Astrocyte (in vitro differentiated cells and primary cell): ENCODE measurements at places on chromosomes 13 and 19.

- DNase-seq, result peak; percentile 32
Observed at GRCh38 chr19:2887391-2887914, 13.3 kb upstream of the ZNF57 start.

DNA sequence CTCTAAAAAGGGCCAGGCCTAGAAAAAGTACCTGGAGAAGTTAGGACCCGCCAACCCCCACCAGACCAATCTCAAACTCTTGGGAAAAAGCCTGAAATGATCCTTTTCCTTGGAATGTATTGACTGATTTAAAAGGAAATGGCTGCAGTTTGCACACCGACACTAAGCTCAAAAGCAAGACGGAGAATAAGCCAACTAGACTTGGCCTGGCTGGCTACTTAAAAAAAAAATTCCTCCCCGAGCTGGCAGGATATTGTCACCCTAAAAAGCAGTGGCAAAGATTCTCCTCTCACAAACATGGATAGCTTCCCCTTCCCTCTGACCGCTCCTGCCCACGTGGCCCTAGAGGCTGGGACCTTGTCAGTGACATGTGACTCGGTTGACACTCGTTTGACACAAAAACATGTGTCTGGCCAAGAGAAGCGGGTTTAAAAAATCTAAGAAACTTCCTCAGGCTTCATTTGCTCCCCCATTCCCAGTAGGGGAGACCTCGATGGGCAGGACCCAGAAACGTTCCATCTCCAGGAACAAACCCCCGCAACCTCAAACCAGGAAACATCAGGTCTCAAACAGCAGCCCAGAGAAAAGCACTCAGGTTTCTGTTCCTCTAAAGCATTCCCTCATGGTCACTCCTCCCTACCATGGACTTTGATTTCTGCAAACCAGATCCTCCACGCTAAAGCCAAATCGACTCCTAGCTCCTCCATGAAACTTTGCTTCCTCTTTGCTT is 1.3 kb downstream of the RFX1 start:
- no peak for DNase-seq

DNA sequence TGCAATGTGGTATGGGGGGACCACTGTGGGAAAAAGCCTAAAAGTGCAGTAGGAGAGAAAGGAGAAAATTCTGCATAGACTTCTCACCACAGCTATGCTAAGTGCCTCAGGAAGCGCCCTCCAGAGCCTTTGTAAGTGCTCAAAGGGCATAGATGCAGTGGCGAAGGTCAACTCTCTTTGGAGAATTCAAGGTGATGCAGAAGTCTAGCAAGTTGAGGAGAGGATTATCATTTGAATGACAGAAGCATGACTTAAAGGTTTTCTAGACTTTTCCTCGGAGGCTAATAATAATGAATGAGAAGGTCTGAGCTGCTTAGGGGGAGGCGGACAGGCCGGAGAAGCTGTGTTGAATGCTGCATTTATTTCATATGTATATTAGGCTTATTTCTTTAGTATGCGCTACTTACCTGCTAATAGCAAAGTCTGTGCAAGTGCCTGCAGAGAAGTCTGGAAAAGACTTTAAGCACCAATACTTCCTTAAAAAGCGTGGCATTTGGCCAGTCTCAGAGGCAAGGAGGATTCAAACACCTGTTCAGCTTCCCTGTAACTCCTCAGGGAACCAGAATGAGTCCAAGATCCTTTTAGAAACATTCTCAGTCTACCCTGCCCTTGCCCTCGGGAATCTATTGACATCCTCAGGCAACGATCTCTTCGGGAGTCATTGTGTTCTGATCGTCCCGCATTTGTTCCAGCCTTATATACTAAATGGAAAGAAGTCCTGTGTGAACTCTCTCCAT is 56.2 kb downstream of the FLT1 start:
- no peak for DNase-seq

DNA sequence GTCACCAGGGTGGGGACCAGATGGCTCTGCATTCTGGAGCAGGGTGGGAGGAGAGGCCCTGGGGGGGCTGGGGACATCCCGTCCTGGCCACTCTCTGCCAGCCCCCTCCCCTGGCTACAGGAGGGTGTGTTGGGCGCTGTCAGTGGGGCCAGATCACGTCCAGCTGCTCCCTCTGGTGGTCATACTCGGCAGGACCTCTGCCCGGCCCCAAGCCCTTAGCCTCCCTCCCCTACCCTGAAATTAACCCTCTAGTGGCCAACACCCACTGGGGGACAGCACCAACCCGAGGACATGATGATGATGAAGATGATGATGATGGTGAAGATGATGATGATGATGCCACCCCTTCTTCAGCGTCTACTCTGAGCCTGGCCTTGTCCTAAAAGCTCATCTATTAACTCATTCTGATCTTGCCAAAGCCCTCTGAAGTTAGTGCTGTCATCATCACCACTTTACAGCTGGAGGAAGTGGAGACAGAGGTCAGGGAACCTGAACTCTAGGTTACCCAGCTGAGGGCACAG is 590 bp upstream of the LGI4 start:
- DNase-seq, result peak; percentile 20

- peak; percentile 75 for DNase-seq
Observed at GRCh38 chr13:40026174-40026585, 370.7 kb downstream of the COG6 start.

DNA sequence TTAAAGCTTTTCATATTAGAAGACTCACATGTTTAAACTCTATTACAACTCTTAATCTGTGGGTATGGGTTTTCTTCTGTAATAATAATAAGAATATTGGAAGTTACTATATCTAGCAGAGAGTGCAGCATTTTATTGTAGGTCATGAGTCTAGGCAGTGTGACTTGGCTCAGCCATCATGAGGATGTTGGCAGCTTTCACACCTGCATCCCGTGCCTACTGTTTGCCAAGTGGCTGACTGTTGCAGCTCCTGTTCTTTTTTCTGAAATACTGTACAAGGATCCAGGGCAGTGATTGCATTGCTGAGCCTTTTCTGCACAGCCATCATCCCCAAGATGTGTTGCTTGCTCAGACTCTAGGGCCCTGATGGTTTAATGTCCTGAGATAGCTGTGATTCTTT is 47.4 kb downstream of the MTUS2 start:
- DNase-seq, result no peak

- peak; percentile 59 for DNase-seq
Observed at GRCh38 chr19:12639901-12640613, 26.5 kb downstream of the MAN2B1 start.

- DNase-seq, result peak; percentile 34
Observed at GRCh38 chr13:46687810-46688209, 109.2 kb downstream of the ESD start.

DNA sequence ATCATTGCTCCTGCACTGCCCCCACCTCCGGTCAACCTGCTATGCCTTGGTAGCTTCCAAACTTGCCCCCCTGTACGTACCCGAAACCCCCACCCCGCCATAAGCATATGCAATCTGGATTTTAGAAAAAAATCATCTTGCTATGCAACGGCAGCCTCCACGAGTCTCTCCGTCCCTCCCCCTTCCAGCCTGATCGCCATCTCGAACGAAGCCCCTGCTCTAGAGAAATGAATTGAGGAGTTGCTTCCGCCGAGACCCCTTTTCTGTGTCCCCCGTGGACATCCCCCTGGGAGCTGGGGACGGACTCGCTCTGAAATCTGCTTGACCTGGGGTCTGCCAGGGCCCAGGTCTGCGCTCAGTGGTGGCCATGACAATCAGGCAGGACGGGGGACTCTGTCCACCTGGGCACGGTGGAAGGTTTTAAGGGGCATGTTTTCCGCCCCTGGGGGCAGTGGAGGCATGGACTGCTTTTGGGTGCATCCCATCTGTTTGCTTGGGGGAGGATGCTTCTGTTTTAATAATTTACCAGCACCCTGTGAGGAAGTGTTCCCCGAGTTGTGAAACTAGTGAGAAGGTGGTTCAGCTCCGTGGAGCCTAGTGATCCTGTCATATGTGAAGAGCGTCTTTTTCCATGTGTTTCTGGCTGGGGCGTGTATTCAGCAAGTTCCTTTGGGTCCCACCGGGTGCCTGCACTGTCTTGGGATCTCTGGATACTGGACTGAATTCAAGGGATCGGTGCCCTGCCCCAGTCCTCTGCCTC is 1.0 kb downstream of the KDM4B start:
- no peak for DNase-seq

GRCh38 chr19:18044825-18045304 is 36.9 kb downstream of the ARRDC2 start:
- peak; percentile 44 for DNase-seq

DNA sequence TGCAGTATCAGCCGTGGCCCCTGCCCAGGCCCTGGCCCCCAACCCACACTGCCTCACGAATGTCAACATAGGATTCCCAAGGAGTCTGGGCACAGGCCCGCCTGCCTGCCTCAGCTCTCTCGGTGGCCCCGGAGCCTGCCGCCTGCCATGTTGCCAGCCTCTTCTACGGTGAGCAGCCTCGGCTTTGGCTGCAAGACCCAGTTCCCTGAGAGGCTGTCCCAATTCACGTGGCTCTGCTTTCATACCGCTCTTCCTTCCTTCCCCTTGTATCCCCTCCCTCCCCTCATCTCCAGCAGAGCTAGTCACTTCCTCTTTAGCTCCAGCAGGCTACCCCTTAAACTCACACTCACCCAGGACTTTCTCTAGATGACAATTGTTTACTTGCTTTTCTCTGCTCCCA is 42.7 kb downstream of the SERP2 start:
- DNase-seq, result no peak

- no peak for DNase-seq
Observed at GRCh38 chr19:1067341-1067957, 482 bp downstream of the ARHGAP45 start.
